Spleen (tissue), 13 donors: ENCODE measurements at places on chromosomes 11 and 22. TPM values are rescaled to one million over a fixed set of nuclear protein-coding genes. Genes with fewer than 3 reads are reported as not detected.

- DNase-seq = no peak
Observed at GRCh38 chr22:20272700-20273099, 4.6 kb upstream of the RTN4R start.

DNA sequence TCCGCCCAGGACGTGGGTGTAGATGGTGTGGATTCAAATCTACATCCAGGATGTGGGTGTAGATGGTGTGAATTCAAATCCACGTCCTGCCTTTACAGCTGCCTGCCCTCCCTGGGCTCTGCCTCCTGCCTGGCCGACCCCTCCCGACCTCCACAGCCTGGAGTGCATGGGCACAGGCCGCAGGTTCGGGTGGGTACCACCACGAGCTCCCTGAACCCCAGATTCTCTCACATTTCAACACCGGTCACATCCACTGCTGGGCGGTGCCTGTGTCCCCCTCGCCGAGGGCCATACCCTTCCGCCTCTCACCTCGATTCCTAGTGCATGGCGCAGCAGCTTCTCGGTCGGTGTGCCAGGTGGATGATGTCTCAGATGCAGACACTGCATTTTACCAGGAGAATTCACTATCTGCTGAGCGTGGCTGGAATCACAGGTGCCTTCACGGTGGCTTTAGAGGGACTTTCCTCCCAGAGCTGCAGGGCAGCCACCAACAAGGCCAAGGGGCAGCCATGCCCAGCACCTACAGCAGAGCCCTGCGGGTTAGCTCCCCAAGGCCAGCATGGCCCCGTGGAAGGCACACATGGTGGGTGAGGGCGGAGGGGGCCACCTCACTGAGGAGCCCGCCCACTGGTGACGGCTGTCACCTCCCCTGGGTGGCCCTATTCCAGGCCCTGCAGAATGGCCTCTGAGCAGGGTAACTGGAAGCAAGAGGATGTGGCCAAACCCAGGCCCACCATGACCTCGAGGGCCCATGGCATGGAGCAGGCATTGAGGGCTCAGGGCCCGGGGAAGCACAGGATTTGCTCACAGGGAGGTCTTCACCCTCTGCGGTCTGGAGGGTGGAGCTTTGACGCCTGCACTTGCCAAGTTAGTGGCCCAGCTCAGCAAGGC is 638.5 kb downstream of the TBC1D22A start:
- peak; percentile 55 for DNase-seq

The C11orf91 gene
- polyA plus RNA-seq = not detected

The SPON1 gene
- polyA plus RNA-seq = 3.4 TPM

The MPZL2 gene
- 1.8 TPM for polyA plus RNA-seq

DNA sequence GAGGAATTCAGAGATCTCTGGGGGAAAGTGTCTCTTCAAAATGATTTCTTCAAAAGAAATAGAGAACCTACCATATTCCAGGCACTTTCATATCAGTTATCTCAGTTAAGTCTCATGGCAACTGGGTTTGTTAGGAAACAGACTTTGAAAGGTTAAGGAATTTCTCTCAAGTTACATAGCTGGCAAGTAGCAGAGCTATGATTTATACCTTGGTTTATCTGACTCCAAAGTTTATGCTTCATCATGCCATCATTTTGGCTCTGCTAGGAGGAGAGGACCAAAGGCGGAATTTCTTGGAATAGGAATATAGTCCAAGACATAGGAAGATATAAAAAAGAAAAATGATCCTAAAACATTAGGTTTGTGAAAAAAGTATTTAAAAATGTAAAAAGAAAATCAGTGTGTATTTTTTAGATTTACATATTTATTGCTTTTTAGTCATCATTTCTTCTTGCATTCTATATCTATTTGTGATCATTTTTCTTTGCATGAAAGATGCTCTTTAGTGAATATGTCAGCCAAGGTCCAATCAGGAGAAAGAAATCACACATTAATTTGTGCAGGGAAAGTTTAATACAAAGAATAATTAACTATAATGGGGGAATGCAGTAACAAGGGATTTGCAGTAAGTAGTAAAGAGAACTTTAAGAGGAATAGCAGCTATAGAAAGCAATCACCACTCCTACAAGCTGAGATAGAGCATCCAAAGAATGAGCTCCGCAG is 199.1 kb upstream of the ZBED5 start:
- no peak for DNase-seq

DNA sequence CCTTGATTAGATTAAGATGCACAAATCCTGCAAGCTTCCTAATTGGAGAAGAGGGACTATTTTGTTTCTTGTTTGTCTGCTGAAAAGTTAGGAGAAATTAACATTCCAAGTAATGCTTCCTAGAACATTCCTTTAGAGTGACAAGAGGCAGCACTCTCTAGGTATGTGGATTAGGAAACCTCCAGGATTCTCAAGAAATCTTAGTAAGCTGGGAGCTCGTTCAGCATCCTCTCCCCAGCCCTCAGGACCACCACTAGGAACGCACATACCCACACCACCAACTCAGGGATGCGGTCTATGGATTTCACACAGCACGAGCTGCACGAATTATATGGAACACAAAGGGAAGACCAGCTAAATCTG is 52.9 kb downstream of the NCAPD3 start:
- no peak for DNase-seq

The MMP12 gene
- 0.52 TPM for polyA plus RNA-seq

DNA sequence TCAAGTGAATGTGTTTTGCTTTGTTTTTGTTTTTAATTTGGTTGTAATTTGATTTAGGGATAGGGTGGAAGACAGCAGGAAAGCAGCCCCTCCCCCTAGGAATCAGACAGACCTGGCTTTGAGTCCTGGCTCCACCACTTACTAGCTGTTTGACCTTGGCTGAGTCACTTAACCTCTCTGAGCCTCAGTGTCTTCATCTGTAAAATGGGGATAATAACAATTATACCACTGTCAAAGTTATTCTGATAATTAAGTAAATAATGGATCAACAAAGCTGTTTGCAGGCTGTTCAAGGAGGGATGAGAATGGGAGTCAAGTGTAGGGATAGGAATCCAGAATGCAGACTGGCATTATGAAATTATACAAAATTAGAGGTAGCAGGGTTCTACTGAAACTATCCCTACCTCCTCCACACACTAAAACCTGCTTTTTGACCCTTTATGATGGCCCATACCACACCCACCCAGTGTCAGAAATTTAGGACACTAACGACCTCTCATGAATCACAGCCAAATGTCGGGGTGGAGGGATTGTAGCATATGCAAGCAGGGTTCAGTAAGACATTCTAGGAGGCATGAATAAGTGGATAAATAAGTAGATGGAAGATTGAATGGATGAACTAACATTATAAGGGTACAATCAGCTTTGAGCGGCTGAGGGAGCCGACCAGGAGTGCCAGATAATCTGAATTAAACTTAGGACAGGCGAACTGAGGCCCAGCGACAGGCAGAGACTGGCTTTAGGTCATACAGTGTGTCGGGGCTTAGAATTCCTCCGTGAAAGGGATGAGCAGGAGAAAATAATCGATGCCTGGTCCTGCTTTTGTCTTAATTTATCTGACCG is 974 bp downstream of the ANAPC15 start:
- DNase-seq = no peak

DNA sequence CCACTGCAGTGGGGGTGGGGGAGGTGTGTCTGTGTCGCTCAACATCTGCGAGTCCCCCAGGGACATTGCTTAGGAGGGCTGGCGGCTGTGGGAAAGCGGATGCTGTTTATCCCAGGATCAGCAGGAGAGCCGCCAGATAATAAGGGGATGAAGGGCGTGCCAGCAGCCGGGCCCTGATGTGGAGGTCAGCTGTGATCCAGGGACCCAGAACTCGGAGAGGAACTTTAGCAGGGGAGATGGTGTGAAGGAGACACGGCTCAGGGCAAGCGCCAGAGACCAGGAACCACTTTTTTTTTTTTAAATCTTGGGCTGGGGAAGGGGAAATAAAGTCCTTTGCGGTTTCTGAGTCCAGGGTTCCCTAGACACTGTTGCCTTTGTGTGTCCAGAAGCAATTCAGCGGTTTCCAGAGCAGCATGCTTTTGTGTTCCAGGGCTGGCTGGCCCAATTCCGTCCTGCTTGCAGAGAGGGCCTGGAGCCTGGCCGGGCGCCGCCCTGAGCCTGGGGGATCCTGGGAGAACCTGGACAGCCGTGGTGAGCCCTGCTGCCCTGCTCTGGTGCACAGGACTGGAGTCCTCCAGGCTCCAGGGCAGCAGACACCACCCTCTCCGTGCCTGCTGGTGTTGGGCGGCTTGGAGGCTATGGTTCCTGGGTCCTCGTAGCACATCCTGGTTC is at the start of gene GRAMD4:
TSS of gene GRAMD4 (plus strand) at position 557 of the 672 bp plus-strand sequence. CDS start 6,414 bp downstream, outside the sequence.
- DNase-seq = peak; percentile 73

The SLC22A6 gene
- not detected for polyA plus RNA-seq

DNA sequence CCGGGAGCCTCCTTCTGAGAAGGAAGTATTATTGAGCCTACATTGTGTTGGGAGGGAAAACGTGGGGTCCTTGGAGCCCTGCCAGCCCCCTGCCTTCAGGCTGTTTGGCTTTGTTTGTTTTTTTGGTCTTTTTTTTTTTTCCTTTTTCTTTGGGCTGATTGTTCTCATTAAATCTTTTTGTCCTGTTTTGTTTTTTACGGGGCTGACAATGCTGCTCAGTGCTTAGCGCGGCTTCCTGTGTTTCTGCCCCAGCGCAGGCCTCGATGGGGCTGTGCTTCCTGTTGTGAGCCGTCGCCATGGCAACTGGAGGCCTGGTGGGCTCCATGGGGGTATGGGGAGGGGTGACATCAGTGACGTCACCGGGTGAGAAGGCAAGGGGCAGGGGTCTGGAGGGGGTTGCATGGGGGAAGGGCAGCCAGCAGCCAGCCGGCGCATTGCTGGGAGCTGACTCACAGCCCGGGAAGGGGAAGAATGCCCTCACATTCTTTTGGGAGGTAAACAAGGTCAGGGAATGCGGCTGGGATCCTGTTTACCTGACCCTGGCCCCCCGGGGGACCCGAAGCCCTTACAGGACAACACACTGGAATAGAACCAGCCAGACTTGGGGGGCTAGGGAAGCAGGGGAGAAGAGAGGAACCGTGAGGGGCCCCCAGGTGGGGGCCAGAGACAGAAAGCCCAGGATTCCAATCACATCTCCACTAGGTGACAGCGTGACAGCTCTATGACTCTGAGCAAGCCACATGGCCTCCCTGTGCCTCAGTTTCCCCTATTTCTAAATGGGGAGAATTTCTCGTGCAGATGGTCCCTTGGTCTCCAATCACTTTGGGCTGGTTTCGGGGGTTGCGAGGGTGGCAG is 22.2 kb upstream of the CBX7 start:
- DNase-seq = peak; percentile 95

The GRM5 gene
- not detected for polyA plus RNA-seq

The APOC3 gene
- polyA plus RNA-seq = 0.70 TPM

DNA sequence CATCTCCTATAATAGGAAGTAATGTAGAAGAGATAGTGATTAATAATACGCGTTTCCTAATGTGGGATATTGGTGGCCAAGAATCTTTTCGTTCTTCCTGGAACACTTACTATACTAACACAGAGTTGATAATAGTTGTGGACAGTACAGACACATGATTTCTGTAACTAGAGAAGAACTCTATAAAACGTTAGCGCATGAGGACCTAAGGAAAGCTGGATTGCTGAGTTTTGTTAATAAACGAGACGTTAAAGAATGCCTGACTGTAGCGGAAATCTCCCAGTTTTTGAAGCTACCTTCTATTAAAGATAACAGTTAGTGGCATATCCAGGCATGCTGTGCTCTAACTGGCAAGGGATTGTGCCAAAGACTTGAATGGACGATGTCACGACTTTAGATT is 83.3 kb downstream of the GGT1 start:
- DNase-seq = no peak

GRCh38 chr11:133520707-133521106 is 11.6 kb downstream of the OPCML start:
- no peak for DNase-seq

The LRRC55 gene
- polyA plus RNA-seq = 0.03 TPM

- DNase-seq = no peak
Observed at GRCh38 chr11:108881131-108881530, 216.3 kb downstream of the DDX10 start.

The OR2AG1 gene
- not detected for polyA plus RNA-seq

- DNase-seq = peak; percentile 37
Observed at GRCh38 chr22:46339956-46340355, 4.4 kb downstream of the TRMU start.

GRCh38 chr22:49097966-49098365 is 729.7 kb downstream of the BRD1 start:
- peak; percentile 34 for DNase-seq

GRCh38 chr22:39513791-39514190 is 6.6 kb upstream of the ATF4 start:
- DNase-seq = no peak

- DNase-seq = no peak
Observed at GRCh38 chr11:92087725-92088537, 136.7 kb upstream of the FAT3 start.

The TREH gene
- 0.33 TPM for polyA plus RNA-seq

The UCP2 gene
- 275 TPM for polyA plus RNA-seq

The MIOX gene
- polyA plus RNA-seq = 0.26 TPM

- DNase-seq = no peak
Observed at GRCh38 chr22:39510529-39511149, 8.5 kb downstream of the MIEF1 start.

DNA sequence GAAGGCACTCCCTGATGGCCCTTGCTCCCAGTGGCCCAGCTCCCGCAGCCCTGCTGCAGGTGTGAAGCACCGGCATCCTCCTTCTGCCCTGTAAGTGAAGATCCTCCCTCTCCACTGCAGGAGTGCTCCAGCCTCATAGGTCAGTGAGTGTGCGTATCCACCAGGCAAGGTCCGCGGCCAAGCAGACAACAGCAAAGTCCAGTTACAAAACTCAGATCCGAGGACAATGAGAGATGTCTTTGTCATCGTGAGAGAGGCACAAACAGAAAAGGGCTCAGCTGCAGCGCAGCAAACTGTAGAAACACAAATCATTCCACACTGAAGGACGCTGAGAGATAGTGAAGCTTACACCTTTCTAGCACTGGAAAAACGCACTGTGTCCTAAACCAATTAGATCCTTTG is 46.1 kb downstream of the MYH9 start:
- no peak for DNase-seq

GRCh38 chr11:64299847-64300648 is at the start of gene CATSPERZ:
Gene CATSPERZ, plus strand, starts transcription at chr11:64300358. Its CDS starts 53 bp downstream, at chr11:64300411.
- DNase-seq = no peak

The SHISAL1 gene
- polyA plus RNA-seq = 0.35 TPM

- no peak for DNase-seq
Observed at GRCh38 chr22:25746012-25746373, 4.0 kb downstream of the MYO18B start.
